EH (cell line): ENCODE measurements at places on chromosomes 4 and X.

GRCh38 chrX:56069299-56069931, 162.7 kb upstream of the KLF8 start:
- DNase-seq, result no peak

DNA sequence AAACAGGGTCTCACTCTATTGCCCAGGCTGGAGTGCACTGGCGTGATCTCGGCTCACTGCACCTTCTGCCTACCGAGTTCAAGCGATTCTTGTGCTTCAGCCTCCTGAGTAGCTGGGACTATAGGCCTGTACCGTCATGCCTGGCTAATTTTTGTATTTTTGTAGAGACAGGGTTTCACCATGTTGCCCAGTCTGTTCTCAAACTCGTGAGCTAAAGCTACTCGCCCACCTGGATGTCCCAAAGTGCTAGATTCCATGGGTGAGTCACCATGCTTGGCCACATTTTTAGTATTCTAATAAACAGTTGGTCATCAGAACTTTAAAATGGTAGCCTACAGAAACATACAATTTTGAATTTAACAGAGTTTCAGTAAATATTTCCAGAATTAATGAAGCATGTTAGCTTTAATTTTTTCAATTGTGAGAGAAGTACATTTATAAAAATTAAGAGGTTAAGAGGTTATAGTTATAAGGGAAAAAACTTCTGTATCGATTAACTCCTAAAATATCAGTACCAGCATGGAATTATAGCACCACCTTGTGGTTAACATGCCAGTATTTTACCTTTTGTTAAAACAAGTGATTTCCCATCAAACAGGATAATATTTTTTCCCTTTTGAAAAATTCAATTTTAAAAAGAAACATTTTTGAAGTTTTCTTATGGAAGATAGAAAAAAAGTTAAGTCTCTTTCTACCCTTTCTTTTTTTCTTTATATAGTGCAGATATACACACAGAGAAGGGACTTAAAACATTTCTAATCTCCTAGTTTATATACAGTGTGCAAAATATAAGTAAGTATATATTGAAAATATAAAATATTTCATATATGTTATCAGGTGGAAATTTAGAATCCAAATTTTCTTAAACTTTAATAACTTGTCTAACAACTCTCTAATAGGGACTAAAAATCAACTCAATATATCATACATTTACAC, 35.4 kb downstream of the CEP44 start:
- peak; percentile 36 for DNase-seq

DNA sequence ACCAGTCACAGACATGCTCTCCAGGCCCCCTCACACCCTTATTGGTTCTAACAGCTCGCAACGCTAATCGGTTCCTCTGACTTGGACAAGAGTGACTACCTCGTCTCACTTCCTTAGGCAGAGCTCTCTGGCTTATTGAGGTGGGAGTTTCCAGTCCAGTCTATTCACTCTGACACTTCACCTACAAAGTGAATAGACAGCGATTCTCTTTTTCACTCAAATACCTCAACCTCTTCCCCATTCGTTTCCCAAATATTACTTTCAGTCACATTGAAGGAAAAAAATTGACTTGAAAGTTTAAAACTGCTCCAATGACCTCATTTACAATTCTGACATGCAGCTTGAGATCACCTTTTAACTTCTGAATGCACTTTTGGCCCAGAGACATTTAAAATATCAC, 17.7 kb downstream of the HELT start:
- DNase-seq, result no peak

DNA sequence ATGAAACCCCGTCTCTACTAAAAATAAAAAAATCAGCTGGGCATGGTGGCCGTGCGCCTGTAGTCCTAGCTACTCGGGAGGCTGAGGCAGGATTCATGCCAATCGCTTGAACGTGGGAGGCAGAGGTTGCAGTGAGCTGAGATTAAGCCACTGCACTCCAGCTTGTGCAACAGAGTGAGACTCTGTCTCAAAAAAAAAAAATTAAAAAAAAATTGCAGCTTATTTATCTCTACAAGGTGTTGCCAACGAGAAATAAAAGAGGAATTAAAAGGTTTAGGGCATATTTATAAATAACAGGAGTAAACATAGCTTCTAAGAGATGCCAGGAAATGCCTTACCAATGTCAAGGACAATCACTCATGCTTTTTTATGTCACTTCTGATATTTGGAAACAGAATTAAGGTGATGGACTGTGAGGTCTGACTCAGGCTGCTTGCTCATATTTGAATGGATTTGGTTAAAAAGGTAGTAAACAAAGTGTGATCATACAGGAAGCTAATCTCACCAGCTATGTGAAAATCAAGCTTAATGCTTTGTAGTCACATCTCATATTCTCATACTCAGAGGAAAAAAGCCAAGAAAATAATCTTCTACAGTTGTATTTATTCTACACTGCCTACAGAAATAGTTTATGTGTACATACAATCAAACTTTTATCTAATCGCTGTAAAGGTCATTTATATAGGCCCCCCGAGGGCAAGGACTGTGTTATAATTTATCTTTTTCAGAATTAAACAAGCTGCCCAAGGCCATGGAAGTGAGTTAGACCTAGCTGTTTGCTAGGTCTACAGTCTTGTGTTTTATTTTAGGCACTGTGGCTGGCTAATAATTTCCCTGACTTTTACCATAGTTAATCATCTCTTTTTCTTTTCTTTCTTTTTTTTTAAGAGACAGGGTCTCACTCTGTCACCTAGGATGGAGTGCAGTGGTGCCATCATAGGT, 61.1 kb upstream of the RBMX start:
- DNase-seq, result no peak

- DNase-seq, result no peak
These were observed 255 bp downstream of the GYG2 start for GRCh38 chrX:2828959-2829411.

DNA sequence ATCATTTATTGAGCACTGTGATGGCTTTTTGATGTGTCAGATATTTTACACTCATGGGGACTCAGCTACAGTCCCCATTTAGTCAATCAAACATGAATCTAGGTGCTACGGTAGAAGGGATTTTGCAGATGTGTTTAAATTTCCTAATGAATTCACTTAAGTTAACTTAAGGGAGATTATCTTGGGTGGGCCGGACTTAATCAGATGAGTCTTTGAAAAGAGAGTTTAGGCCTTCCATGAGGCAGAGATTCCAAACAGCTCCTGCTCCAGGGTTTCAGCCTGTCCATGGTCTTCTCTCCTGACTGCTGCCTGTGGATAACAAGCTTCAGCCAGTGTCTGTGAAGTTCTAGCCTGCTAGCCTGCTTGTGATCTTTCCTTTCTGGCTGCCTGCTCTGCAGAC, 202.4 kb downstream of the IDS start:
- no peak for DNase-seq

DNA sequence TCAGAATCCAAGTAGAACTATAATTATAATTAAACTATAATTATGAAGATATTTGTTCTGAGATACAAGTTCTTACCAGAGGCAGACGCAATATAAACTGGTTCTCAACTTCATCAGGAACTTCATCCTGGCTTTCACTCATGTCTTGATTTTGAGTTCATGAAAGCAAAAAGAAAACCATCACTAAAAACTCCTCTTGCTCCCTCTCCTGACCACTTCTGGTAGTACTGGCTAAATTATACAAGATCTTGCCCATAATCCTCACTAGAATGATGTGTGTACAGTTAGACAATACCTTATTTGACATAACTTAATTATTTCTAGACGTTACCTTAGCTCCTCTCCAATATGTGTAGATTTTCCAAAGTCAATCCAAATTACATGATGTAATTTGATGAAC, 3.7 kb downstream of the TAF7L start:
- peak; percentile 52 for DNase-seq

- no peak for DNase-seq
These were observed 145.4 kb upstream of the LCORL start for GRCh38 chr4:18166925-18167324.
